Cardiac ventricle fibroblast (primary cell): ENCODE measurements at places on chromosomes 4 and X. TPM values are rescaled to one million over a fixed set of nuclear protein-coding genes. Genes with fewer than 3 reads are reported as not detected.

The PCDH19 gene
- 0.06 and 0.10 TPM in 2 replicates for total RNA-seq

The DAPP1 gene
- total RNA-seq = not detected in 2 replicates

The MAGEB10 gene
- total RNA-seq = not detected in 2 replicates

The KCNE5 gene
- total RNA-seq = 0.31 TPM in 1 of 2 replicates, not detected in the other
